ENCODE measurements at places on chromosomes 1 and 21.

DNA sequence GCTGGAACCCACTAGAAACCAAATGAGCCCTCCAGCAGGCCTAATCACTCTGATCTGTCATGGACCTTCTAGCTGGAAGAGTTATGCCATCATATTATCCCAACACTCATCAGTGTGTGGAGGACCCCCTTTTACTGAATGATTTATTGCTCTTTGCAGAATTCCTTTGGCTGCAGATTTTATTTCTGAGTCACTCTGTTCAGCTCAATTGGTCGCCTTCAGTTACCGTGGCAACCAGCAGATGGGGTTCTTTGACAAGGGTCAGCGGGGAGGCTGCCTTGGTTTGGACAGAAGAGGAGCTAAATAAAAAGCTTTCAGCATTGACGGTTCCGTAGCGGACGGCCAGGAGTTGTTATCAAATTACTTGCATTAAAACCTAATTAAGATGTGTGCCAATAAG is 220.1 kb downstream of the SDCCAG8 start:
- peak; percentile 64 for DNase-seq

DNA sequence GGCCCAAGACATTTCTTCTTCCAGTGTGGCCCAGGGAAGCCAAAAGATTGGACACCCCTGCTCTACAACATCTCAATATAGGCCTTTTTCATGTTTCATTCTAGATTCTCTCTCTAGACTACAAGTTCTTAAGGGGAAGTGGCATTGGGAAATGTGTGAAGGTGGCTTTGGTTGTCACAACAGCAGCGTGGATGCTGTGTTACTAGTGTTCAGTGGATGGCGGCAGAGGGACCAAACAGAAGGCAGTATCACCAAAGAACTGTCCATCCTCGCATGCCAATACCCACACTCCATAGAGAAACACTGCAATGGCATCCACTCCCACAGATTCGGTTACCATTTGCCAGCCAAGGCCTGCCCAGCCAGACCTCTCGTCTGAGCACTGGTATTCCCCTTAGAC is 24.3 kb upstream of the IFNAR2 start:
- DNase-seq, result no peak

DNA sequence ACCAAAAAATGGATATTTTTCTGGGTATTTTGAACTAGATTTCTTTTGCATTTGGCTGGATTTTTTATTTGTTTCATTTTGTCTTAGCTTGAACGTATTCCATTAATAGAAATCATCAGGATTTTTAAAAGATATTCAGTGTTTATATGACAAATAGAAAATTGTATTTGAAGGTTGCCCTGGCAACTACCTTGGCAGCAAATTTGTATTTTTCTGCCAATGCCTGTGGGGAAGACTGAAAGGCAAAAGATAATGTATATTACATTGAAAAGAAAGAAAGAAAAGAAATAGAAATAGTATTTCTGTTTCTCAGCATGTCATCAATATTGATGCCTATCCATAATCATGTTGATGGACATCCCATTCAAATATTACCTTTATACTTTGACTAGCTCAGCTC is 16.8 kb downstream of the VCAM1 start:
- DNase-seq, result no peak

DNA sequence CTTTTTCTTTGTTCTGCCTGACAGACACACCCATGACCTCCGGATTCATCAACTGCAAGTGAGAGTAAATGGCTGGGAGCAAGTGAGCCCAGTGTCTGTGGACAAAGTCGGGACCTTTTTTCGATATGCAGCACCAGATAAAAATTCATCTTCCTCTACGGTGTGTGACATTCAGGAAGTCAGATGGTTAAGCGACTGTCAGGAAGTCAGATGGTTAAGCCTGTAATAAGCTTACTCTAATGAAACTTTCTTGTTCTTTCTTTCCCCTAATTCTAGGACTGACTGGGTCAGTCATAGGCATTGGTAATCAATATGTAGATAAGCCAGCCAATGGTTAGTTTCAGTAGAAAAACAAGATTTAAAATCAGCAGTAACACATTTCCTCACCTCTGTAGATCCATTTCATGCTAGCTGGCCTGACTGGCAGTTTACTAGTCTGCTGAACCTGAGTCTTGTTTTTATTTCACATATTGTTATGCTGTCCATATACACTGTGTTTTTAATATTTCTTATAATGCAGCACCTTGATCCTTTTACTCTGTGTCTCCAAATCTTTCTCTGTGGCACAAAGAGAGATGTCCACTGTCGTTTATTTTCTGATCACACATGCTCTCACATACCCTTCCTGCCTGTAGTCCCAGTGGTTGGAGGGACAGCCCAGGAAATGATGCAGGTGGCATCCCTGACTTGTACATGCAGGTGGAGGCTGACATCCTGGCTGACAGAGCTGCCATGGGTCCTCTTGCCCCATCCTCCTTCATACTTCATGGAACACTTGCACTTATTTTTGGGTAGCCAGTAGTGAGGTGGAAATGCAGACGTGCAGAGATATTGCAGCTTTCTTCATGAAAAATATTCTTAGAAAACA is 115.8 kb downstream of the VPS13D start:
- no peak for DNase-seq

- DNase-seq, result no peak
Measured at GRCh38 chr1:171265686-171266085, 17.4 kb downstream of the FMO1 start.

DNA sequence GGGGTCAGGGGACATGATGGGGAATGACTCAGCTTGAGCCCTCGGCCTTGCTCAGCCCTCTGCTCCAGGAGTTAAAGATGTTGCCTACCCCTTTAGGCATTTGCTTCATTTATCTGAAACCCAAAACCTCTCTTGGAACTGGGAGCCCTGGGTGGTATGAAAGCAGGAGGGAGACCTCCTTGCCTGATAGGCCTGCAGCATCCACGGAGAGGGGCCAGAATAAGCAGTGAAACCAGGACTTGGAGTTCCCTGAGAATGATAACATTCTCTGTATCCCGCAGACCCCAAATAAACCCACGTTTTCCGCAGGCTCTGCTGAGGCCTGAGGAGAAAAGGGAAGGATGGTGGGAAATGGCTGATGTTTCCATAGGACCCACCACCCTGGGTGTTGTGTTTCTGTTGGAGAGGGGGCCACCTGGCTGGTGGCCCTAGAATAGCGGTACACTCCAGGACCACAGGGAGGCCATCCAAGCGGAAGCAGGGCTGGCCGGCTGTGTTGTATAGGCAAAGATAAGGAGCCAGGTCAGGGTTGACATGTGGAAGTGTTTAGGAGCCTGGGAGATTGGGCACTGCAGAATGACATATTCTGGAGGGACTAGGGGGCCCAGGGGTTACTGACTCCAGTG is 77.4 kb downstream of the FOXD2 start:
- no peak for DNase-seq

- DNase-seq, result no peak
Measured at GRCh38 chr1:3349968-3350299, 104.5 kb upstream of the ARHGEF16 start.

DNA sequence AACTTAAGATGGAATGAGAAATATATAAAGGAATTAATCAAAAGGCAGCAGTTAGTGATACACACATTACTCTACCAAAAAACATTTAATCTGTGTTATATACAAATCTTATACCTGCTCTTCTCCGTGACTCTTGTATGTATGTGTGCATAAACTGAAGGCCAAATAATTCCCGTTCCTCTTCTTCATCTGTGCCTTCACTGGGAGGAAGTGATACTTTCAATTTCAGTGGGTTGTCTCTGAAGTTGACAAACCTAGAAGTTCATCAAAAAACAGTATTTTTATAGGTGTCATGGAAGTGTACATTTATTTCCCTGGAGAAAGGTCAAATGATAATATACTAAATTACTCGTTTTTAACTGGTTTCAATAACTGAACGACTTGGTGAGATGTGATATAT is 19.3 kb downstream of the TRMT13 start:
- DNase-seq, result no peak

- no peak for DNase-seq
Measured at GRCh38 chr1:54857746-54858561, 29.0 kb downstream of the DHCR24 start.

- no peak for DNase-seq
Measured at GRCh38 chr21:33212159-33212851, 17.4 kb upstream of the IFNAR2 start.

GRCh38 chr1:226987623-226988333 is 47.7 kb downstream of the COQ8A start:
- DNase-seq, result no peak

- no peak for DNase-seq
Measured at GRCh38 chr1:239098400-239099037, 287.8 kb upstream of the CHRM3 start.

- no peak for DNase-seq
Measured at GRCh38 chr1:224014330-224014649, 99.6 kb upstream of the FBXO28 start.

DNA sequence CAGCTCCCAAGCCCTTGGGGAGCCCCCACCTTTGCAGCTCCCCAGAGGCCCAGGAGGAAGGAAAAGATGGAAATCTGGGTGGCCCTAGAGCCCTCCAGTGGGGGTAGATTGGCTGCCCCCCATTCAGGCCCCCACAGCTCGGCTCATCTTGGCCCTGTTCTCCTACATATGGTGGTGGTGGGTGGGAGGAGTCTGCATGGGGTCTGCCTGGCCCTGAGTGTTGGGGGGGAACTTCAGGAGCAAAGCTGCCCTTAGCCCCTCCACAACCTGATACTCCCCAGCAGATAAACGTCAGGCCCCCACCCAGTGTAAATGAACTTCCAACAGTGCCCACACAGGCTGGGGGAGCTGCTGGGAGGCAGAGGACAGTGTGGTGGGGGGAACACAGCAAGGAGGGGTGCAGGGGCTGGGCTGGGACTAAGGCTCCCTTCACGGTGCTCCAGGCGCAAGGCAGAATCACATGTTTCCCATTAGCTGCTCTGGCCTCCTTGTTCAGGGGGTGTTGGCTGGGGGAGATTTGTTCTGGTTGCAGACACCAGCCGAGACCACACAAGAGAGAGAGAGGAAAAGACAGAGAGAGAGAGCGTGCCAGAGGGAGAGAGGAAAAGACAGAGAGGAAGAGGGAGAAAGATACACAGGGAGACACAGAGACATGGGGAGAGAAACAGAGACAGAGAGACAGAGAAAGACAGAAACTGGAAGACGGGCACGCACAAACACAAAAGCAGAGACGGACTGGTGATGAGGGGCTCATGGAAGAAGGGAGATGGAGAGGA is 42.6 kb downstream of the AHDC1 start:
- no peak for DNase-seq

DNA sequence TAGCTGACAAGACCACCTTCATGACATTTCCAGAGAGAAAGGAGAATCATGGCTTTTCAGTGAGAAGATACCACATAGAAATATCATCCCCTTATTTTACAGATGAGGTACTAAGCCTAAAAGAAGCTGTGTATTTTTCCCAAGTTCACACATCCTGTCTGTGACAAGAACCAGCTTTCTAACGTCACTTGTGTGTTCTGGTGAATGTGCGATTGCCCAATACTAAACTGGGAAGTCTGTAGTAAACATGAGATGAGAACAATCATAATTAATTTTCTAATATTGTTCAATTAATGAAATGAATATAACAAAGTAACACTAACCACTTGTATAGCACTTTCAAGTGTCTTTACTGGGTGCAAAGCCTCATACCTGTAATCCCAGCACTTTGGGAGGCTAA is 46.0 kb downstream of the PTGER3 start:
- no peak for DNase-seq

GRCh38 chr1:217089361-217090014 is 366.3 kb upstream of the ESRRG start:
- peak; percentile 66 for DNase-seq

DNA sequence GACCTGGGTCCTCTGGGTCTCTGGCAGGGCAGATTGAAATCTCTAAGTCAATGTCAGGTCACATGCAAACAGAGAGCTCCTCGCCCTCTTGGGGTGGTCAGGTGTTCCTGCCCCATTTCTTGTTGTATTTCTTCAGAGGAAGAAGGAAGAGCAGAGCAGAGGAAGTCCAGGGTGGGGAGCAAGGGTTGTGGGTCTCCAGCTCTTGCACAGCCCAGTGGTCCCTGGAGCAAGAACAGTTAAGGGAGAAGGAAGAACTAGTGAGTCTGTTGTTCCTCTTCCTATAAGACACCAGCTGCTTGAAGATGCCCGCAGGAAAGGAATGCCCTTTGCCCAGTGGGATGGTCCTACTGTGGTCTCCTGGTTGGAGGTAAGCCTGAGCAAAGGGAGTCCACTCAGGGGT is 26.3 kb downstream of the MYOG start:
- DNase-seq, result no peak

DNA sequence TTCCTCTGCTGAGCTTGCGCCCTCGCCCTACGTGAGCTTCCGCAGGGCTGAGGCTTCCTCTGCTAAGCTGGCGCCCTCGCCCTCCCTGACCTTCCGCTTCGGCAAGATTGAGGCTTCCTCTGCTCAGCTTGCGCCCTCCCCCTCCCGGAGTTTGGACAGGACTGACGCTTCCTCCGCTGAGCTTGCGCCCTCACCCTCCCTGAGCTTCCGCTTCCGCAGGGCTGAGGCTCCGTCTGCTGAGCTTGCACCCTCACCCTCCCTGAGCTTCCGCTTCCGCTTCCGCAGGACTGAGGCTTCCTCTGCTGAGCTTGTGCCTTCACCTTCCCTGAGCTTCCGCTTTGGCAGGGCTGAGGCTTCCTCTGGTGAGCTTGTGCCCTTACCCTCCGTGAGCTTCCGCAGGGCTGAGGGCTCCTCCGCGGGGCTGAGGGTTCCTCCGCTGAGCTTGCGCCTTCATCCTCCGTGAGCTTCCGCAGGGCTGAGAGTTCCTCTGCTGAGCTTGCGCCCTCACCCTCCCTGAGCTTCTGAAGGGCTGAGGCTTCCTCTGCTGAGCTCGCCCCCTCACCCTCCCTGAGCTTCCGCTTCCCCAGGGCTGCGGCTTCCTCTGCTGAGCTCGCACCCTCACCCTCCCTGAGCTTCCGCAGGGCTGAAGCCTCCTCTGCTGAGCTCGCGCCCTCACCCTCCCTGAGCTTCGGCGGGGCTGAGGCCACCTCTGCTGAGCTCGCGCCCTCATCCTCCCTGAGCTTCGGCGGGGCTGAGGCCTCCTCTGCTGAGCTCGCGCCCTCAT is 753.6 kb upstream of the TPTE start:
- no peak for DNase-seq

- DNase-seq, result no peak
Measured at GRCh38 chr1:218547957-218548730, 203.0 kb downstream of the TGFB2 start.

GRCh38 chr1:244221991-244222390 is 170.9 kb downstream of the ZBTB18 start:
- DNase-seq, result no peak
